ENCODE measurements at places on chromosomes 12 and 14. TPM values are rescaled to one million over a fixed set of nuclear protein-coding genes. Genes with fewer than 3 reads are reported as not detected.

Gene GPR137C
- not detected for total RNA-seq

Gene CEP170B
- 28.8 TPM for total RNA-seq

- no peaks in the 10 kb centered on the region for H3K4me1 ChIP-seq
- no peak overlapping the region for H3K4me3 ChIP-seq
- no peaks in the 10 kb centered on the region for H3K36me3 ChIP-seq
- no peaks in the 10 kb centered on the region for H3K27me3 ChIP-seq
- no peak for DNase-seq
- H3K27ac ChIP-seq = no peak overlapping the region
These were observed 200.2 kb downstream of the CHST11 start for GRCh38 chr12:104656921-104657320.

GRCh38 chr12:115078990-115079389 lies 395.0 kb upstream of the TBX3 start:
- H3K4me3 ChIP-seq = no peak overlapping the region
- H3K27me3 ChIP-seq = no peaks in the 10 kb centered on the region
- no peak overlapping the region for H3K27ac ChIP-seq

DNA sequence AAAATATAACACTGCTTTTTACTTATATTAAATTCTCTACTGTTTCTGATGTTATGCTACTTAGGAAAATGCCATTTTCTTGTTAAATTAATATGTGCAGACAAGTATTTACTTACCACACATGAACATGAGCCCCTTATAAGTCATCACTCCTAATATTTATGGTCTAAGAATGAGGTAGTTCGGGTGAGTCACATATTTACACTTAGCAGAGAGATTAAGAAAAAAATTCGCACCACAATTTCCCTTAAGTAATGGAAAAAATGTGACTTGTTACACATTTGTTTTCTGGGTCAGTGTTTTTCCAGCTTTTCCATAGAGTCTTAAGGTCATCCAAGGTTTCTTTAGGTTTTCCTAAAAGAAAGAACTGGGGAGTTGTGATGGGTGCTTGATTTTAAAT lies 68.3 kb downstream of the RERG start:
- peaks cover 17% of the 10 kb centered on the region for H3K4me1 ChIP-seq
- H3K27ac ChIP-seq = peak overlapping the region; percentile 95
- no peak for DNase-seq
